ENCODE measurements at places on chromosomes 11 and 22.
A peak's percentile ranks its signal among the peaks of the same experiment; 100 is the strongest.

- no peak for DNase-seq
These were observed 43.4 kb downstream of the APOL5 start for GRCh38 chr22:35761037-35761436.

GRCh38 chr22:45204241-45204640 is 36.5 kb downstream of the KIAA0930 start:
- DNase-seq: no peak

- DNase-seq: peak; percentile 65
These were observed 9.5 kb downstream of the DCHS1 start for GRCh38 chr11:6646071-6646470.

DNA sequence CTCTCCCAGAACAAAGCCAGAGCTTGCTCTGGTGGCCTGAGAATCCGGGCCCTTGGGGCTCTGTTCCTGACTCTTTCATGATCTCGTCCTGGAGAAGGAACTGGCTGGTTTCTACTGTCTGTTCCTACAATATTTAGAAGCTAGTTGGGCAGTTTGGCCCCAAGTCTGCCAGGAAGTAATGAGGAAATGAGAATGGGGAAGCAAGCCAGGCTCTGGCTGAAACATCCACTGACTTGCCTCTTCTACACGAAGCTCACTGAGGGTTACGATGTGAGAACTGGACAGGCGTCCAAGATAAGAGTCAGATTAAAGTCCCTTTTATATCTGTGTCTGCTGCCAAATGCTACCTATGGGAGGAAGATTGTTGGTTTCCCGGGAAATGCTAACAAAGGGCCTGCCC is 110.0 kb upstream of the KIRREL3 start:
- no peak for DNase-seq

DNA sequence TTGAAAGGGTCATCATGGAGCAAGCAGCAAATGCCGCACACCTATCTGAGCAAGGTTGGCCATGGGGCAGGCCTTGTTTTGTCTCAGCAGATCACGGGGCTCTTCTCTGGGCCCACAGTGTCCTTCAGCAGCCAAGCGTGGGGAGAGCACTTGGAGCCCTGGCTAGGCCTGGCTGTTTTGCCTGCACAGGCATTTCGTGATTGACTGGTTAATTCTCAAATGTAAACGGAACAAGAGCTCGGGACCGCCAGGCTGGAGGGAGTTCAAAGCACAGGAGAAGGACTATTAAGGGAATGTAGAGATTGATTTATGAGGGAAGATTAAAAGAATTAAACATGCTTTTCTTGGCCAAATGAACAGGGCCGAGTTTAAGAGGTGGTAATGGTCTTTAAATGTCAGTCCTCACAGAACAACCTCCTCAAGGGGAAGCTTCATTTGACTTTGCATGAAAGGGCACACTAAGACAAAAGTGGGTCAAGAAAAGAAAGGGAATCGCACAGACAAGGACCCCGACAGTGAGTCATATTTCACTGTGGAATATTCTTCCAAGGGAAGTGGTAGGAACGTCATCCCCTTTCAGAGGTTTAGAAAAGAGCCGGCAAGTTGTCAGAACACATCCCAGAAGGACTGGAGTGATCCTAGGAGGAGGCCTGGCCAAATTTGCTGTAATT is 20.7 kb downstream of the SPON1 start:
- DNase-seq: no peak

DNA sequence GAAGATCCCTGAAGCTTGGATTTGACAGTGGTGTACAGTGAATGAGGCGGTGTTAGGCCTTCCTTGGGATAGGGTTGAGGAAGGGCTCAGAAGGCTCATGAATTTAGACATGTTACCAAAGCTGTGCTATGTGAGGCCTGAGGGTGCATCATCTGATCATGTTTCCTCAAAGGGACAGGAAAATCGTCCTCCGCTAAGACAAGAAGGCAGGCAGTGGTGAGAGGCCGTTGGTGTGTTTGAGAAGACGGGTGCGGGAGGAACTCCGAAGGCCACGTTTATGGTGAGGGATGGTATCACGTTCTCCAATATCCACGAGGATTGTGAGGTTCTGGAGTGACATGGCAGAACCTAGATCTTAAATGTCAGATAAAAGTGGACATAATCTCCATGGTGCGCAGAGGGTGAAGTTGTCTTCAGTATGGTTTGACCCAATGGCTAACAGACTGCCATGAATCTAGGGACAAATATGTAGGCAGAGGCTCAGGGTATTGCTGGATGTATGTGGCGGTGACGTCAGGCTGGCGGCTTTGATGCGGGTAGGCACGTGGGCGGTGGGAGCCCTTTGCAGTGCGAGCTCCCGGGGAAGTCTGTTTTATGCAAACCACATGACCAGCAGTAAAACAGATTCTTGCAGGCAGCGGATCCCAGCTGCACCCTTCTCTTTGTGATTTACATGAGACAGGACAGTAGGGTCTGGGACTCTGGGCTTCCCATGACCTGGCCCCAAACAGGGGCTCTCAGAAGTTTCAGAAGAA is 242.3 kb upstream of the B3GAT1 start:
- no peak for DNase-seq
